ENCODE measurements at places on chromosomes 1 and 21. TPM values are rescaled to one million over a fixed set of nuclear protein-coding genes. Genes with fewer than 3 reads are reported as not detected.

Gene GJA4
- total RNA-seq: 9.1 TPM

Gene UTS2
- not detected for total RNA-seq

Gene NCMAP
- 8.4 TPM for total RNA-seq

Gene VCAM1
- 2.6 TPM for total RNA-seq

Gene PCBP3
- 10.5 TPM for total RNA-seq

- no peak for DNase-seq
Measured at GRCh38 chr1:165172666-165173065, 183.8 kb downstream of the LMX1A start.

- no peak for DNase-seq
Measured at GRCh38 chr1:33150522-33150921, 31.3 kb downstream of the TRIM62 start.

DNA sequence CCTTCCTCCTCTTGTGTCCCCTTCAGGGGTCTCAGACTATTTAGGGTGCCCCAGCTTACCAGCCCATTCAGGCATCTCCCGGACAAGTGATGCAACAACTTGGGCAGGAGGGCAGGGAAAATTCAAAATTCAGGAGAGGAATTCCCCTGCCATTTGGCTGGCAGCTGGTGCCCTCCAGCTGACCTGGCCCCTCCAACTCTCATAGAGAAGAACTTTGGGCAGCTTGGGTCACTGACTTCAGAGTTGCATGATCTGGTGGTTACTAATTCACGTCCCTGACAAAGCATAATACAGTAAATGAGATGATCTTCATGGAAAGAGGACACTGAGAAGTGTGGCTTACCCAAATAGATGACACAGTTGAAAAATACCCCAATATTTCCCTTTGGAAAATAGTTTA is at the start of gene FCAMR:
FCAMR (minus strand) TSS at position 15 of the 400 bp plus-strand sequence. CDS start 335 bp downstream, outside the sequence.
- DNase-seq: no peak

- no peak for DNase-seq
Measured at GRCh38 chr1:32651461-32652073, 559 bp downstream of the RBBP4 start.

DNA sequence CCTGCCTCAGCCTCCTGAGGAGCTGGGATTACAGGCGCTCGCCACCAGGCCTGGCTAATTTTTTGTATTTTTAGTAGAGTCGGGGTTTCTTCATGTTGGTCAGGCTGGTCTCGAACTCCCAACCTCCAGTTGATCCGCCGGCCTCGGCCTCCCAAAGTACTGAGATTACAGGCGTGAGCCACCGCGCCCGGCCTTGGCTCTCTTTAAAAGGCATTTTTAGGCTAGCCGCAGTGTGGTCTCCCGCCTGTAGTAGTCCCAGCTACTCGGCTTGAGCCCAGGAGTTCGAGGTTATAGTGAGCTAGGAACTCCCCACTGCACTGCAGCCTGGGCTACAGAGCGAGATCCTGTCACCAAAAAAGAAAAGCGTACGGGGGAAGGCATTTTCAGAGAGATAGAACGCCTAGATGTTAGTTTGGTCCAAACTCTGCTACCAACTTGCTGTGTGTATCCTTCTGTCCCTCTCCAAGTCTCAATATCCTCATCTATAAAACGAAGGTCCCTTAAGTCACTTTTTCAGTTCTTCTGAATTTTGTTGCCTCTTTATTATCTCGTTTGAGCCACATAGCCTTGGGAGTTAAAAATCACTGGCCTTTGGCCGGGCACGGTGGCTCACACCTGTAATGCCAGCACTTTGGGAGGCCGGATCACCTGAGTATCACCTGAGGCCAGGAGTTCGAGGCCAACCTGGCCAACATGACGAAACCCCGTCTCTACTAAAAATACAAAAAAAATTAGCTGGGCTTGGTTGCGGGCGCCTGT is 734 bp downstream of the MED18 start:
- DNase-seq: no peak

GRCh38 chr21:17805966-17806365 is 13.2 kb downstream of the C21orf91 start:
- no peak for DNase-seq

DNA sequence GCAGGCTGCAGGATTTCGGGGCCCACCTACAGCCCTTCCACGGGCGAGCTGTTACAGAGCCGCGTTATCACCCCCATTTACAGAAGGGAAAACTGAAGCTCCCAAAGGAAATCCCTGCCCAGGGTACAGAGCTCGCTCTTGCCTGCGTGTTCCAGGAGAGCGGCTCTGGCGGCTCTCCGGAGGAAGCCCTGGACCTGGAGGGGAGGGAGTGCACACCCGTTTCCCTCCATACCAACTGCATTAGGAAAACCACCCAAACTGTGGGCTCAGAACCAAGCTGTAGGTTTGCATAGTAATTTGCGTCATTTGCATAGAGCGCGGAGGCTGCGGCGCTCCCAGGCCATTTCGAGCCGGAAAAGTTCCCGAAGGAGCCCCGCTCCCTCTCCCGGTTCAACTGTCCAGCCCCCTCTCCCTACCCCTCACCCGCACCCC is 24.7 kb upstream of the ADGRB2 start:
- no peak for DNase-seq
